ENCODE measurements at places on chromosomes 2 and 18.

GRCh38 chr2:80092474-80092873 lies 212.1 kb downstream of the LRRTM1 start:
- no peak for DNase-seq

DNA sequence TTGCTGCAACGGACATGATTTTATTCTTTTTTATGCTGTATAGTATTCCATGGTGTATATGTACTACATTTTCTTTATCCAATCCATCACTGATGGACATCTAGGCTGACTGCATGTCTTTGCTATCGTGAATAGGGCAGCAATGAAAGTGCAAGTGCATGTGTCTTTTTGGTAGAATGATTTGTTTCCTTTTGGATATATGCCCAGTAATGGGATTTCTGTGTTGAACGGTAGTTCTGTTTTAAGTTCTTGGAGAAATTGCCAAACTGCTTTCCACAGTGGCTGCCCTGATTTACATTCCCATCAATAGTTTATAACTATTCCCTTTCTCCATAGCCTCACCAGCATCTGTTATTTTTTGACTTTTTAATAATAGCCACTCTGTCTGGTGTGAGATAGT lies 99.7 kb upstream of the CRIM1 start:
- DNase-seq = no peak

- peak; percentile 85 for DNase-seq
Observed at GRCh38 chr2:69770193-69770702, 28.3 kb downstream of the ANXA4 start.

- no peak for DNase-seq
Observed at GRCh38 chr18:66722671-66723070, 118.8 kb upstream of the CDH19 start.

- DNase-seq = no peak
Observed at GRCh38 chr2:137797641-137798040, 166.6 kb upstream of the HNMT start.

Data from hematopoietic multipotent progenitor cell treated with erythropoietin and hydrocortisone succinate and interleukin-3 and kit ligand, for 6 days (in vitro differentiated cells).